ENCODE measurements at places on chromosomes 1 and 21.

DNA sequence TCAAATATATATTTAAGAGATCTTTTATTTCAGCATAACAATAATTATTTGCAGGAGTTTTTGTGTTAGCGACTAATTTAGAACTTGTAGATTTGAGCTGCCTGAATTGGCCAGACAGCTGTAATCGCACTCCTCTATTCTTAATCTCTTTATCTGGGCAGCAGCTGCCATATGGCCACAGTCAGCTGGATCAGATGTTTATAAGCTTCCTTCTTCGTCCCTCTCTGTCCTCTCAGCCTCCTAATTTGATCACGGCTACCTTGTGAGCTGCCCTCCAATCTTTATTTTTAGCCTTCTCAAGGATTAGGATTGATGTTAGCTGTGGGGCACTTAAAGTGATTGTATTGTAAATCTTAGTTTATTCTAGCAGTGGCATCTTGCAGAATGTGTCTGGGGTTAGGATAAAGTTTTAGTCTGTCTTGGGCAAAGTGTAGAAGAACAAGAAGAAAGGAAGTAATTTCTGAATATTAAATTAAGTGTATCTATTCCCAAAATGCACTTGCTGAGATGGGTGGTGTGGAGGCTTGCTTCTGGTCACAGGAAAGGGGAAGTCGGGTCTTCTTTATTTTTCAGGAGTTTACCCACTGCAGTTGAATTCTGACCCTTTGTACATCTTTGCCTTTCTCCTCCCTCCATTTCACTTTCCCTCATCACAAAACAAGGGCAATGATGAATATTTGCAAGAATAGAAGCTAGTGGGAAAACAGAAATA lies 1.1 kb downstream of the ZBTB18 start:
- no peak for DNase-seq

DNA sequence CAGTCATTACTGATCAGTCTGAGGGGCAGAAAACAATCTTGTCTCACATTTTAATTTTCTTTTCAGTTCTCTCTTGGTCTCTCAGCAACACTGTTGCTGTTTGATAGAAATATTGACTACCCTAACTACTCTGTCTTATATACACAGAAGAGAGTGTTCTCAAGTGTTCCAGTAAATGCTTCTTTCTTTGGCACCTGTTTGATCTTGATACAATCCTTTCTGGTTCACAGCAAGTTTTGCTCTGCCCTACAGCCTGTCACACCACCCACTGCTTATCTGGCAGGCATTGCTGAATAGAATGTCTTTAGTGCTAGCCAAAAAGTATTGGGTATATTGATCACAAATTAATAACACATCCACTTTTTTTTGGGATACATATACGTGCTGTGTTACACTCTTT lies 75.7 kb upstream of the WLS start:
- DNase-seq: no peak

GRCh38 chr1:34924759-34925555 lies 4.5 kb downstream of the DLGAP3 start:
- DNase-seq: peak; percentile 33

DNA sequence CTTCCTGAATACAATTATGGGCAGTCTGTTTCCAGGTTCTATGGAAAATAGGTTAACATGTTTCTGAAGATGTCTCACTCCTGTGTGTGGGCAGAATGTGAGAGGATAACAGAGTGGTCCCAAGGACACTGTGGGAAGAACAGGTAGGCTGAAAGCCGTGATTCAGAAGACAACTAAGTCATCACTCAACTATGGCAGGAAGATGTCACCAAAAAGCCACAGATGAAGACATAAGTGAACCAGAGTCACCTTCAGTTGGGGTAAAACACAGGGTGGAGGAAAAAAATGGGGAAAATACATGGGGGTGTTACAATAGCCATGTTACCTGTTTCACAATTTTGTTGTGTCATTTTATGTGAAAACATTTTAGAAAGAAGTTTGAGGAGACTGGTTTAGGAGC lies 75.1 kb downstream of the UCHL5 start:
- DNase-seq: no peak

GRCh38 chr1:225044258-225044657 lies 114.8 kb downstream of the DNAH14 start:
- no peak for DNase-seq

Measured in activated CD4-positive, alpha-beta T cell treated with anti-CD3 and anti-CD28 coated beads for 24 hours (primary cell).